ENCODE measurements at places on chromosomes 12 and 14.

DNA sequence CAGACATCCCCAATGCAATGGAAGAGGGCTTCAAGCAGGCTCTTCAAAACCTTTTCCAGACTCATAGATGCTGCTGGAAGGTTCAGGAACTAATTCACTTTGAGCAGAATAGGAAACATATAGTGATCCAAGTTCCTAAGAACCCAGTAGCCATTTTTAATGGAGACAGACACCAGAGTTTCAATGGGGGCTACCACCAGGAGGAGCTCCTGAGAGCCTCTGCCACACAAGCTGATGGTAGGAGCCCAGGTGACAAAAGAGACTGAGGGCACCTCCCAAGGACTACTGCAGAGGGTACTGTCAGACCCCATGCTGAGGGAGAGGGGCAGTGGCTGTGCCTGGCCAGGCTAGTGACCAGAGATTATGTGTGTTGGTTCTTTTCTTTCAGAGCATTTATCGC is 45.9 kb downstream of the IFNG start:
- no peak for DNase-seq

- no peak for DNase-seq
Measured at GRCh38 chr12:26643532-26644315, 189.3 kb downstream of the ITPR2 start.

- DNase-seq, result no peak
Measured at GRCh38 chr14:56633544-56633943, 53.9 kb downstream of the TMEM260 start.

DNA sequence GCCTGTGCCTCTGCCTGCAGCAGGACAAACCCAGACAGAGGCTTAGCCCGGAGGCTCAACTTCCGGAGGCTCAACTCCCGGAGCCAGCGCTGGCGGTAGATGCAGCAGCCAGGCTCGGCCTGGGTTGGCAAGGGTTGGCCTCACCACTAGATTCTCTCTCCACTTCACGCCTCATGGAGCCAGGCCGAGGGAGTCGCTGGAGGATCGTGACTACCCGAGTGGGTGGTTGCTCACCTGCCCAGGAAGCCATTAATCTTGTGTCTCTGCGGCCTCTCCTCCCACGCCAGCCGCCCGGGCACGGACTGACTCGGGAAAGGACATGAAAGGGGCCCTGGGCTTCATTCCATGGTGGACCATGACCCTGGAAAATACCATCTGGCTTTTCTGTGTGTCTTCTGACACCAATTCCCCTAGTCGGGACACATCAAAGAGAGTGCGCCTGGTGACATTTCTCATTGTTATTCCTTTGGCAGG is 20.8 kb downstream of the ESRRB start:
- DNase-seq, result no peak

DNA sequence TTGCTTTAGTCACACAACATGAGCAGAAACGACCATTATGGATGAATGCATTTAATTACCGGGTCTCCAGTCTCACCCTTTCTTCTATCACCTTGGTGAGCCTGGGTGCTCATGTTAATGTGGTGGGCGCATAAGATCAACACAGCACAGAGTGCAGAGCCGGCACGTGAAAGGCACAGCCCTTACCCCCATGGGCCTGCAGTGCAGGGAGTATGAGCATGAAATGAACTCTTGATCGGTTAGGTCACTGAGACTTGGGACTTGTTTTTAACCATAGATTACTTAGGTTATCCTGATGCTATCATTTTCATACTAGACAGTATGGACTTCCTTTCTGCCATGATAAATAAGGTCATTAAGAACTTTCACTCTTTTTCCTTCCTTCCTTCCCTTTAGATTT is 156.8 kb downstream of the CRADD start:
- no peak for DNase-seq

DNA sequence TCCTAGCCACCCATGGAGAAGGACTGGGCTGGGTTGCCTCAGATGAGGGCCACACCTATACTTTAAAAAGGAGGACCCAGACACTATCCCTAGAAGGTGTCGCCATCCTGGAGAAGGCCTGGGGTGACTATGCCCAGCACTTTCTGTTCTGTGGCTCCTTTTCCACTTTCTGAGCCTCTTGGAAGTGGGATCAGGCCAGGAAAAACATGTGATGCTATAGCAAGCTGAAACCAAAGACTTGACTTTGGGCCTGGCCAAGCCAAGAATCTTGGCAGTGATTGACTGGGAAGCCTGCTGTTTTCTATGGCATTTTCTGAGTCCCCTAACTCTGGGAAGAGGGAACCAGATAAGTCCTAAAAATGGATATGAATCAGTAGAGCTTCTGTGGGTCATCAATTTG is 332.3 kb downstream of the ZFP36L1 start:
- no peak for DNase-seq

DNA sequence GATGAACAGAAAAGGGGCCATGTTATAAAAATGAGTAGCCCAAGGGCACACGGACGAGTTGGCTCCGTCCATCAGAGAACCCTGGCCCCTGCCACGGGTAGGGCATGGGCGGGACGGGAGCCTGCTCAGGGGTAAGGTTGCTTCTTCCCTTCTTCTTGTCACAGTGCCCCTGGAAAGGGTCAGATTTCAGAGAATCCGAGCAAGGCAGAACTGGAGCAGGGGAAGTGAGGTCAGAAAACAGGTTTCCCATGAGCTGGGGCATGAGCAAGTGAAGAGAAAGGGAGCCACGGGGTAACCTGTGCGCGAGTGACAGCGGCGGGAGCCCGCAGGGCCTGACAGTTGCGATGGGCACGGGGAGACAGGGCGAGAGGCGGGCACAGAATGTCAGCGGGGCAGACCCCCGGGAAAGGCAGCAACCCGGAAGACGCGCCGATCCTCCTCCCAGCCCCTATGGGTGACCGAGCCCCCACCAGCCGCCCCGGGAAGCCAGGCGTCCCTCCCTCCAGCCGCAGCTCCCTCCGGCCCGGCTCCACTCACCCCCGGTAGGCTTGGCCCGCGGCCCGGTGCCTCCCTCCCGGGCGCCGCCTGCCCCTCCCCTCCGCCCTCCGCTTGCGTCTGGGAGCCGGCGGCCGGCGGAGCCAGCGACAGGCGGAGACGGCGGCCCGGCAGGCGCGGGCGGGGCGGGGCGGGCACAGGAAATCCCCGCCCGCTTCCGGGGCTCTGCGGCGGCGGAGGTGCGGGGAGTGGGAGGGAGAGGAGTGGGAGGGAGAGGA is at the start of gene ZNF641:
ZNF641 (minus strand) TSS at position 671 of the 773 bp plus-strand sequence. CDS start 2,829 bp downstream, outside the sequence.
- no peak for DNase-seq

- peak; percentile 83 for DNase-seq
Measured at GRCh38 chr14:65287264-65288131, 125.0 kb upstream of the FUT8 start.

DNA sequence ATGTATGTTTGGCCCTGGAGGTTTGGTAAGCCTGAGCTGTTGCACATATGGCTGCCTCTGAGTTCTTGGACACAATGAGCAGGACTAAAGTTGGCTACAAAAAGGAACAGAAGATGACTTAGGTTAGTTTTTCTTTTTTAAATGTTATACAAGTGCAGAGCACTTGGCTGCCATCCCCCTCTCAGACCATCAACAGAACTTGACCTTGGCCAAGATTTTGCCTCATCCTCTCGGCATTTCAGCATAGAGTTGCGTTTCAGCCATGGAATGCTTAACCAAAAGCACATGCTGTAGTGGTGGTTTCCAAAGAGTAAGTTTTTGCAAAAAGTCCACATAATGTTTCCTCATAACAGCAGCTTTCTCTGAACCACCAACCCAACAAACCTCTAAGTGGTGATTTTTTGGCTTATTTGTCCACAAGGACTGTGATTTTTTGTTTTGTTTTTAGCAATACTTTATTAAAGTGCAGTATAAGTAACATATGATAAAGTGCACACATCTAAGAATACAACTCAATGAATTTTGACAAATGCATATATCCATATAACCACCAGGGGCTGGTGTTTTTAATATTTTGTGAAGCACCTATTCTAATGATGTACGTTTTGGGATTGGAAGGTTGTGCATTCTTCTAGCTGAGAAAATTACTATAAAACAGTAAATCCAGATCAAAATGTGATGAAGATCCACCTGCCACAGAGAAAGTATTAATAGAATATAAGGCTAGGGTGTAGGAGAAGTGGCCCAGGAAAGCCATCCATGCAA is 12.1 kb upstream of the GALNT16 start:
- no peak for DNase-seq

DNA sequence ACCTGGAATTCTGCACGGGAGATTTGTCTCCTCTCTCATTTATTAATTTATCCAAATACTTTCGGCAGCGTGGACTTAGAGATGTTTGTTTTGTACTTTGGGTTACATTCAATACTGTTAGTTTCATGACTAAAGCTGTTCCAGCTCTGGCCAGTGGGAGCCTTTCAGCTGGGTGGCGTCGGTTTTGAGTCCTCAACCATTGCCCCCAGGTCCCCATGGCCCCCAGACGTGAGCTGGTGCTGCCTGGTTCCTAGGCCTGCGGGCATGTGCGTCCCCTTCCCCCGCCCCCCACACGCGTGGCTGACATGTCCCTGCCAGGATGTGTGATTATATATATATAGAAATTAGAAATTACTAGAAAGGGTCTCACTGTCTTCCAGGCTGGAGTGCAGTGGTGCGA is 48.2 kb downstream of the KIF26A start:
- no peak for DNase-seq

GRCh38 chr14:90582166-90582565 is 185.3 kb downstream of the CALM1 start:
- DNase-seq, result no peak

- no peak for DNase-seq
Measured at GRCh38 chr14:73014105-73014504, 12.8 kb downstream of the ZFYVE1 start.

DNA sequence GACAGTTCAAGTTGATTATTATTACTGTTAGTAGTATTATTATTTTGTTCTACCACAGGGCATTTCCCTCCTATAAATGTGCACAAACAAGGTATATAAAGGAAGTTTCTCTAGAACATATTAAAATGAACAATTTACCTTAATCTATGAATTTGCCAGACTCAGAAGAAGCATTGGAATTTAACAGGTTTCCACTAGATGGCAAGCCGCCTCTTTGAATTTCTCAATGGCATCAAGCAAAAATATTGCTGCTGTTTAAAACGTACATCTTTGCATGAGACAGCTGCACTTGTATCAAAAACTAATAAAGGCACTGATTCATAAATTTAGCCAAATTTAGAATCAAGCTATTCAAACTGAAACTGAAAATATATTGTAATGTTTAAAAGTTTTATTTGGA is 34.6 kb upstream of the MIS18BP1 start:
- no peak for DNase-seq

DNA sequence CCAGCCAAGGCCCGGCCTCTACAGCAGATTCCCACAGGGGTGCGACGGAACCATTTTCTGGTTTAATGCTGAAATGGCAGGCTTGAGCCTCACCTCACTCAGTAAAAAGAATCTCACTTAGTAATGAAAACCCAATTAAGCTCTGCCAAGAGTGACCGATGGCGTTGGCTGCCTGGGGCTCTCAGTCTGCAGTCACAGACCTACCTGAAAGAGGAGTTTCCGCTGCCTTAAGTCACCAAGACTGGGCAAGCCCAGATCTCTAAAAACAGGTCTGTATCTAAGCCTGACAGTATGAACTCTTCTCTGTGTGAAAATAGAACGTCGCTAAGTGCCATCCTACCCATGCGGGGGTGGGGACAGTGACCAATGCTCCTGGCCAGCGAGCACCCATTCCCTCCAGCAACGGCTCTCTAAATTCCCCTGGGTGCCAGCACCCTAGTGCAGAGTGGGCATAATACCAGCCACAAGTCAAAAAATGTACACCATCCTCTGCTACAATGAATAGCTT is 107.3 kb downstream of the FOXN3 start:
- no peak for DNase-seq

DNA sequence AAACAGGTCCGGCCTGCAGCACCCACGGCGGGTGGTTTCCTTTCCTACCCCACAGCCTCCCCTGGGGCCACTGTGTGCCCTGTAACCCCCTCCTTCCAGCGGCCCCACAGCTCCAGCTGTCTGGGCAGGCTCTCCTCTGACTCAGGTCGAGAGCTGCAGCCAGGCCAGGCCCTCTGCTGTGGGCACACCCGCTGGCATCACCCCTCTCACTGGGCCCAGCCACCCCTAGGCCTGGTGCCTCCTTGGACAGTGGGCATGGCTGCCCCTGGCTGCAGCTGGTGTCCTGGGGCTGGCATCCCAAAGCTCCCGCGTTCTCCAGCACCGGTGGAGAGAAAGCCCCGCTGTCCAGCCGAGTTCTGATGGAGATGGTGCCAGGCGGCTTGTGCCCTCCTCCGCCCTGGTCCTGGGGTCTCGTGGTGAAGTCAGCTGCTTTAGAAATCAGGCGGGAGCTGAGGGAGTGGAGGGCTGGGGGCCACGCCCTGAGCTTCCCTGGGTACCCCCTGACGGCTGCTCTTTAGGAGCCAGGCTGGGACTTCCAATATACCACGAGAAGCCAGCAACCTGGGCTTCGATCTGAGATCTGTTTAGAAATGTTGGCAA is 114.9 kb downstream of the KIF26A start:
- DNase-seq, result no peak

DNA sequence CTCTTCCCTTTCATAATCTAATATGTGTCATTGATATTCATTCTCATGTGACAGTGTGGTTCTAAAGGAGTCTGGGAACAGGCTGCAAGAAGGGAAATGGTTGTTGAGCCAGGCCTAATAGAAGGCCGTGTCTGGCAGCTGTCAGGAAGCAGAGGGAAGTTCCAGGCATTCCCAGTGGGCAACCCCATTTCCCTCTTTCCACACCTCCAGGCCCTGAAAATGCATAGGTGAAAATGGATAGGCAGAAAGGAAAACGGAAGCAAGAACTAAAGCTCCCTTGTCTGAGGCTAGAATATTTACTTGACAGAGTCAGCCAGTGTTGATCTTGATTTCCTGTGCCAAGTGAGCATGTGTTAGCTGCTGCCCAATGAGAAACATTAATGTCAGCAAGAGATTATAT is 97.7 kb downstream of the PPM1A start:
- no peak for DNase-seq

GRCh38 chr14:105088812-105089745 is 23.8 kb upstream of the GPR132 start:
- DNase-seq, result no peak

DNA sequence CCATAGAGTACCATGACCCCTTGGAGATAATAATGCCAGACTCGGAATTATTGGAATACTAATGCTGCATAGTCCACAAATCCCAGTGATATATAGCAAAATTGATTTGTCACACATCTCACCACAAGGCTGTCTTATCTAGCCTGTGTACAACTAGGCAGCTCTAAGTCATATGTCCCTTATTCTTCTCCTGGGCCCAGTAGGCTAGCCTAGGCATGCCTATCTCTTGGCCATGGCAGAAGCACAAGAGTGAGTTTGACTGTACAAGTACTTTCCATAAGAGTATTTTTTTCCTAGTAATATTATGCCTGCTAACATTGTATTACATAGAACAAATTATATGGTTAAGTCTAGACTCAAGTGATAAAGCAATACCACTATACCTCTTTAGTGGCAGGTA is 1122.1 kb upstream of the SEL1L start:
- DNase-seq, result no peak

GRCh38 chr12:21392384-21392783 is 19.7 kb downstream of the IAPP start:
- no peak for DNase-seq
